ENCODE measurements at places on chromosomes 7 and 10. TPM values are rescaled to one million over a fixed set of nuclear protein-coding genes. Genes with fewer than 3 reads are reported as not detected.

DNA sequence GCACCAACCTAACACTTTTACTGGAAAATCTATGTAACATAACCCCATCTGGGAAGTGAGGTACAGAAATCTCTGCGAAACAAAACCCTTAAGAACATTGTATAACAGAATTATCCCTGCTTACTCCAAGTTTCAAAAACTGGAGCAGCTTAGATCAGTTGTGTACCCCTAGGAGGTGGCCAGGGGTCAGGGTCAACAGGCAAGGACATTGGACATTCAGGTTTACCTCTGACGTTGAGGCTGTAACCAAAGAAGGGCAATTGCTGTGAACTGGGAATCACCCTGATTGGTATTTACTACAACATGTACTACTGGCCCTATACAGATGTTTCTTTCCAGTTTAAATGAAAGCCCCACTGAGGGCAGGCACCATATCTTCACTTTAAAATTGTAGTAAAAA lies 13.1 kb downstream of the SFXN3 start:
- DNase-seq = no peak

DNA sequence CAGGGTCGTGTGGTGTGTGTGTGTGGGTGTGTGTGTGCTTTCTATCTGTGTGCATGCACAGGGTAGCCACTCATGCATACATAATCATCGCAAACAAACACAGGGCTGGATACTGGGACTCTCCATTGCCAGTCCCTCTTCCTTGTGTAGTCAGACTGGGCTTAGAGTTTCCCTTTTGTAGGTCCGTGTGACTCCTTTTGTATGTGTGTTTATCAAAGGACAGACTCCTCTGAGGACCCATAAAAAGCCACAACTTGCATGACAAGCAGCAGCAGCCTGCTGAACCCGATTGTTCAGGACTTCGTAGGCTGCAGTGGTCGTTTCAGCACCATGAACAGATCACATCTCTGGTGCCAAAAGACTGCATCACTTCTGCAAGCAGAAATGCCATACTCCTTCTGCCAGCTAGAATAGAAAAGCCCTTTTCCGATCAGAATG lies 895 bp downstream of the VSTM2A start:
- no peak for DNase-seq

DNA sequence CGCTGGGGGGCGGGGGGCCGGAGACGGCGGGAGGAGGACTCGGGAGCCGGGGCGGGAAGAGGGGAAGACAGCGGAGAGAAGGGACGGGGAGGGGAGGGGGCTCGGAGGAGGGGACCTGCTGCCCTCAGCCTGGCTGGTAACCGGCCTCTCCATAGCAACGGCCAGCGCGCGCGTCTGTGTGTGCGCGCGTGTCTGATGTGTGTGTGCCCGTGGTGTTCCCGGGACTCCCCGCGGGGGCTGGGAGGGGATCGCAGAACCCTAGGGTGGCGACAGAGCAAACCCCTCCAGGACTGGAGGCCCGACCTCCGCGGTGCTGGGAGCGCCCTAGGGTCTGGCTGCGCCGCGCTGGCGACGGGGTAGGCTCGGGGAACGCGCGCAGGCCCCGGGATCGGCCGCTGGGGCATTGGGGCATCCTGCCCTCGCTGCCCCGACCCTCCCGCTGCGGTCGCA lies 356.3 kb downstream of the DNAJB6 start:
- DNase-seq = no peak

DNA sequence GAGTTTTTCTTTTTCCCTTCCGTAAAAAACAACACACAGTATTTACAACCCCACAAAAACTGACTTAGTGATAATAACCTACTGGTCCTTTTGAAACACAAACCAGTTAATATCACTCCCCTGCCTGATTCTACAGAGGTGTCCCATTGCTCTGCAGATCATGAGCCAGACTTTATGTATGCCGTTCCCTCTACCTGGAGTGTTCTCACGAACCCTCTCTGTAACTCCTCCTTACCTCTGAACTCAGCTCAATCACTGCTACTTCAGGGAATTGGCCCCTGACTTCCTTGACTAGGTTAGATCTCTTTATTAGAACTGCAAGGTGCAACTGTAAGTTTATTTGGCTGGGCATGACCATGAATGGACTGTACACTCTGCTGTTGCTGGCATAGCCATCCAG lies 1.6 kb upstream of the LGI1 start:
- no peak for DNase-seq

DNA sequence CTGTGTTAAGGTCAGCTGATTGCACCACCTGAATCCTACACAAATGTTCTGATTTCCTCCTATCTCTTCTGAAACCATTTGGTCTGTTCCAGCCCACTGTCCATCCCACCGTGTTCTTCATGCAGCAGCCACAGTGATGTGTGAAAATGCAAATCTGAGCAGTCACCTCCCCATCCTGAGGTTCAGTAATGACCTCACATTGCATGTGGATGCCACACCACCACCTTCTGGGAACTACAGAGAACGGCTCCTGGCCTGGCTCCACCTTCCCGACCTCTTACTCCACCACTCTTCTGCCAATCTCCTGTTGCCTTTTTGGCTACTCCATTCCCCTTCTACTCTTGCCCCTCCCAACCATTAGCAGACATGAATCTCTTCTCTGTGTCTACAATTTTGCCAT lies 244.4 kb downstream of the TNS3 start:
- no peak for DNase-seq

DNA sequence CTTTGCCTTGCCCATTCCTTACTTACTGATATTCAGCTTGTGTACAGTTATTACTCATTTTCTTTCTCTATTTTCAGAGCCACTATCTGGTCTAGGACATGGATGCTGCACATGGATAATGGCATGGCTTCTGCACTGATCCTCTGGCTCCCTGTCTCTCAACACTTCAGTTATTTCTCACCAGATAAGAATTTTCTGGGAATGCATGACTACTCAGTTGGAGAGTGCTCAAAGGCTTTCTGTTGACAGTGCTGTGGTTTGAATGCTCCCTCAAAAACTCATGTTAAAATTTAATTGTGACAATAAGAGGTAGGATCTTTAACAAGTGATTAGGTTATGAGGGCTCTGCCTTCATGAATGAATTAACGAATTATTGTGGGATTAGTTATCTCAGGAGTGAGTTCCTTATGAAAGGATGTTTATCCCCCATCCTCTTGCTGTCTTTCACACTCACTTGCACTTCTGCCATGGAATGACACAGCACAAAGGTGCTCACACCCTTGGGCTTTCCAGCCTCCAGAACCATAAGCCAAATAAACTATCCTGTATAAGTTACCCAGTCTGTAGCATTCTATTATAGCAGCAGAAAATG lies 16.1 kb upstream of the PIK3CG start:
- DNase-seq = no peak

- DNase-seq = no peak
These were observed 4.0 kb upstream of the CLEC5A start for GRCh38 chr7:141950806-141951205.

- no peak for DNase-seq
These were observed 14.4 kb downstream of the NAMPT start for GRCh38 chr7:106270122-106270977.

DNA sequence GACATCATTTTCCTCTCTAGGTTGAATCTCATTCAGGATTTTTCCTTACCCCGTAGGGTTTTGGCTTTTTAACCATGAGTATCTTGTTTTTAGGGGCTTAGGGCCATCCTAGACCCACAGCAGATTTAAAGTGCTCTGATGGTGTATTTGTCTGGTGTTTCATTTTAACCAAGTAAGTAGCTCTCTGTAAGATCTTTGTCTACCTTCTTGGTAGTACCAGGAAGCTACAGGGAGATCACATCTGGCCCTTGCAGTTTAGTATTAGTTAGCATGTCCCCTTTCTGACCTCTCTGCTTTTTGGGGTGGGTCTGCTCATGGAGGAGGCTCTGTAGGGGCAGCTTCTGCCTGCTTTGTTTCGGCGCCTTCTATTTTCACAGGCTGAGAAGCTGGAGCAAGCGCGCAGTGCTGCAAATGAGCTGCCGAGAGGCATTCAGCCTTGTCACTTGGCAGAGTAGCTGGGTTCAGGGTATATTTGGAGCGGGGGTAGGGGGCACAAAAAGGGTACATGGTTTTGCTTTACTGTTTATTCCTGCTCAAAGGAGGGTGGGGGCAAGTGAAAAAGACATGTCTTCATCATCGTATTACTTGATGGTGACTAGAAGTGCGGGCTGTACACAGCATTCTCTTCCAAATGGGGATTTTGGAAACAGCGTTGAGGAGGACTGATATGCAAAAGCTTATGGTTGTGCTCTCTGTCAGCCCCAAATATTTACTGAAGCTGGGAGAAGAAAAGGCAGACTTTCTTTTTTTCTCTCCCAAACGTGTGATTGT lies 146.3 kb downstream of the CELF2 start:
- peak; percentile 53 for DNase-seq

DNA sequence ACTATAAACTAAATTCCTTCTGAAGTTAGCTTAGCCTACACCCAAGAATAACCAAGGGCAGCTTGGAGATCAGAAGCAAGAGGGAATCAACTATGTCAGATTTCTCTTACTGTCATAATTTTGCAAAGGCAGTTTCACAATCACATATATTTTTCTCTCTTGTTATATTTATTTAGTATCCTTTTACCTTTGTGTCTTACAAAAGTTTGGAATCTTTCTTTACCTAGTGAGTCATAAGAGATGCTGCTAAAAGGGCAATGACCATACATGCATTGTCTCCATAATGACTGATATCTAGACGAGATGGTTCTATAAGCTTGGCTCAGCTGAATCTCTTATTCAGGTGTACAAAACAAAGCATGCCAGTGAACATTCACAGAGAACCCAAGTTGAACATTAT lies 61.1 kb downstream of the PPP1R17 start:
- DNase-seq = no peak

DNA sequence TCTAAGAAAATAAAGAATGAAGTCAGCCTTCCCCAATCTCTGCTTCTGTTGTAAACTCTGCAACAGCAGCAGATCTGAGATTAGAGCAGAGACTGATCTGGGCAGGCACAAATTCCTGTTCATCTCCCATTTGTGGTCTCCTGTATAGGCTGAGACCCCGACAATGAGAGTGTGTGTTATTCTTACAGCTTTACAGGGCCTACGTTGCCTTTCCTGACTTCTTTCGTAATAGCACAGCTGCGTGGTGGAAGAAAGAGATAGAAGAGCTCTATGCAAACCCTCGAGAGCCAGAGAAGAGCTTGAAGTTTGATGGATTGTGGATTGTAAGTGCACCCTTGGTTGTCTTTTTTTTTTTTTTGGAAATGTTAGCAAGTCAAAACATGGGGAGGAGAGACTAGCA lies 72.1 kb downstream of the PRSS58 start:
- DNase-seq = no peak

GRCh38 chr7:80902019-80902418 lies 16.8 kb downstream of the SEMA3C start:
- no peak for DNase-seq

DNA sequence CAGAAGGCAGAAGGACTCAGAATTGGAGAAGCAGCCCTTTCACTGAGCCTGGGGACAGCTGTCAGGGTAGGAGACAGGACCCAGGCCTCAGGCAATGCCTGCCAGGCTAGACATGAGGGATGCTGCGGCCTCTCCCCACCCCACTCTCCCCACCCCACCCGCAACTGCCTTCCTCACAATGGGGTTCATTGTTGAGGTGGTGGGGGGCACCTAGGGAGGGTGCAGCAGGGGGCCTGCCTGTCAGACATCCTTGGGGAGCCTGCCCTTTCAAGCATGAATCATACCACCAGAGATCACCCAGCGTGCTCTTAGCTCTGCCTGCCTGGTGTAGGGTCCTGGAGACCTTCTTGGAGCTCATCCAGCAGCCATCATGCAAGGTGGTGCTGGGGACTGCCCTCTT lies at the start of gene C10orf62:
C10orf62 (plus strand) TSS at position 243 of the 400 bp plus-strand sequence. CDS start 177 bp downstream, outside the sequence.
- DNase-seq = no peak

DNA sequence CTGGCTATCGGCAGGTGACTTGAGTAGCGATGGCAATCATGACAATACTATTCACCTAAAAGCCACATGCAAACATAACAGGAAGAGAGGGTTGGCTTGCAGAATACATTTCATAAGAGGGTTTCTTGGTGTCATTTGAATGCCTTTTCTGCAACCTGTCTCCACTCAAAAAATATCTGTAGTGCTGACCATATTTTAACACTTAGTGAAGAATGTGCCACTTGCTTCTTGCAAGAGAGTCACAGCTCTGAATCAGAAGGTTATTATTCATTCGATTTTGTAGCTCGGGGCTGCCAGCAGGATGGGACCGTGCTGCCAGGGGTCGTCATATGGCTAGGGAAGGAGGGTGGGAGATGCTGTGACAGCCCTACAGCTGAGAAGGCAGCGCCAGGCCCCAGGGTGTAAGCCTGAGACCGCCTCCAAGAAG lies 152.0 kb upstream of the PITRM1 start:
- DNase-seq = no peak

DNA sequence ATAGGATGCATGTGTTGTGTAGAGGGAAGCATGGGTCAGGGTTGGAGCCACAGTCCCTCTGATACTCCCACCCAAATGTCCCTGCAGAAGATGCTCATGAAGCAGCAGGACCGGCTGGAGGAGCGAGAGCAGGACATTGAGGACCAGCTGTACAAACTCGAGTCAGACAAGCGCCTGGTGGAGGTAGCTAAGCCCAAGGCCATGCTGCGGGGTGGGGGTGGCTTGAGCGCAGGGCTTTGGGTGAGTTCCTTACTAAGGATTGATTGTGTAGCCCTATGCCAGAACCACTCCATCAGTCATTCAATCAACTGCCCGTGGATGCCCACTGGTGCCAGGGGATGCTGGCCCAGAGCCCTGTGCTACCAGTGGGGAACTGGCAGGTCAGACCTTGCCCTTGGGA lies 10.3 kb downstream of the TRIM8 start:
- DNase-seq = no peak

- peak; percentile 42 for DNase-seq
These were observed 17.3 kb upstream of the BLOC1S2 start for GRCh38 chr10:100303724-100304319.

- DNase-seq = no peak
These were observed 330.9 kb downstream of the XPNPEP1 start for GRCh38 chr10:109592391-109592790.

- DNase-seq = peak; percentile 82
These were observed 1.2 kb upstream of the TFR2 start for GRCh38 chr7:100642534-100642907.

Gene GNAT3
- not detected for total RNA-seq

Gene LLCFC1
- total RNA-seq = not detected

Gene ZNHIT1
- total RNA-seq = 38.4 TPM

Gene RAMP3
- not detected for total RNA-seq

Gene PDK4
- 7.1 TPM for total RNA-seq

Gene RNLS
- total RNA-seq = 7.5 TPM

Gene ZNF777
- 16.0 TPM for total RNA-seq

Gene ARHGEF35
- total RNA-seq = 4.2 TPM

Gene SORCS1
- not detected for total RNA-seq

Gene CALHM1
- total RNA-seq = 0.41 TPM

Gene CPA5
- not detected for total RNA-seq

Gene MPLKIP
- total RNA-seq = 34.1 TPM

All from B cell (primary cell).